Regular cardiac myocyte (primary cell): ENCODE measurements at places on chromosomes 4 and X. TPM values are rescaled to one million over a fixed set of nuclear protein-coding genes. Genes with fewer than 3 reads are reported as not detected.

KLHL34 gene
- under 0.01 TPM in 2 replicates for total RNA-seq

DRP2 gene
- 2.5 and 9.6 TPM in 2 replicates for total RNA-seq

ARHGAP36 gene
- total RNA-seq, result not detected in 2 replicates

GPR34 gene
- not detected in 2 replicates for total RNA-seq

PARM1 gene
- total RNA-seq, result 0.38 and 0.56 TPM in 2 replicates

CTAG1A gene
- not detected in 2 replicates for total RNA-seq
